HEK293T (cell line): ENCODE measurements at places on chromosomes 4 and X.

GRCh38 chr4:76074993-76075600 lies 588 bp downstream of the ART3 start:
- DNase-seq = no peak

DNA sequence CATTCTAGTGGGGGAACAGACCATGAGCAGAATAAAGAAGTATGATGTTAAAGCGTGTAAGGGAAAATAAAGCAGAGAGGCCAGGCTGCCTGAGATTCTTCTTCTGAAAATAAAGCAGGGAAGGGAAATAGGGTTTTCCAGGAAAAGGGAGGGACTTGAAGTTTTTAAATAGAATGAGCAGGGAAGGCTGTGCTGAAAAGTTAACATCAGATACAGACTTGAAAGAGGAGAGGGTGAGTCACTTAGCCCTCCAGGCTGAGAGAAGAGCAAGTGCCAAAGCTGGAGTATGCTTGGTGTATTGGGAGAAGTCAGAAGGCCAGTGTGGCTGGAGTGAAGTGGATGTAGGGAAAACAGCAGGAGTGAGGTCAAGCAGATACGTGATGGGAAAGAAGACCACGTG lies 10.0 kb upstream of the PLK4 start:
- DNase-seq = no peak

DNA sequence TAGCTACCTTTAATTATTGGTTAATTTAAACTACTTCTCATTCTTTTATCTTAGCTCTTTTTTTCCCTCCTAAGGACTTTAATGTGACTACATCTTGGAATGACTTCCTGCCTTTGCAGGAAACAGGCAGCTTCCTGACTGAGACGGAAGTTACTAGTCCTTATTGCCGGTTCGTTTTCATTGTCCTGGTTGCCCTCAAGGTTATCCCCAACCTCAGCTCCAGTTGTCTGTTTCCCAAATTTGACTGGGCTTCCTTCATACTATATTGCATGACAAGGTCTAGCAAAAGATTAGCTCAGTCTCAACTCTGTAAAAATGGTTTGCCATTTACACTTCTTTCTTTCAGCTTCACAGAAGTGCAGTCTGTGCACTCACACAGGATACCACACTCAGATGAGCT lies 109.9 kb upstream of the DDX53 start:
- DNase-seq = no peak

DNA sequence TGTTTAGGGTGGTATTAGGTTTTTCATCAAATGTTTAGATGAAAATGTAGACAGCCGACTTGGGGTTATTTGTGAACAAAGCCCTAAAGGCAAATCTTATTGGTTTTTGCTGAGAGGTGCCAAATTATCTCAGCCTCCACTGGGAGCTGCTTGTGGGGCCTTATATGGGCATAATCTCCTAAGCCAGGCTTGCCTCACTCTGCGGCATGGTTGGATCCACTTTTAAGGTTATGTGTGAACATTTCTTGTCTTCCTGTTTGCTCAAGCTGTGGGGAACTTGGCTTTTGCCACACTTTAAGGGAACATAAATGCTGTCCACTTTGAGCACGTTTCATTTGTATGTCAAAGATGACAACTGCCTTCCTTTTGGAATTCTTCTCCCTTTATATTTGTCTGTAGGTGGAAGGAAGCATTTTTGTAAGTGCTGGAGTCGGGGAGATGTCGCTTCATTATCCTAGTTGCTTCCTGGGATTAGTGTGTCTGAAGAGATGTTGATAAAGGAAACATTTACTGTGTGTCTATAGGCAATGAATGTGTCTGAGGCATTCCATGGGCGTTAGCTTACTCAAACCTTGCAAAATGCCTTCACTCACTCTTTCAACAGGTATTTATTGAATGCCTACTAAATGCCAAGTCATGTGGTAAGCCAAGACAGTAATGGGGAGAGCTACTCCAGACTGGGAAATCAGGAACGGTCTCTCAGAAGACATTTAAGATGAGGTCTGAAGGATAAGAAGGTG lies 78.3 kb downstream of the SLC9A6 start:
- DNase-seq = no peak

- DNase-seq = no peak
Observed at GRCh38 chrX:14506866-14507265, 22.5 kb upstream of the GLRA2 start.

DNA sequence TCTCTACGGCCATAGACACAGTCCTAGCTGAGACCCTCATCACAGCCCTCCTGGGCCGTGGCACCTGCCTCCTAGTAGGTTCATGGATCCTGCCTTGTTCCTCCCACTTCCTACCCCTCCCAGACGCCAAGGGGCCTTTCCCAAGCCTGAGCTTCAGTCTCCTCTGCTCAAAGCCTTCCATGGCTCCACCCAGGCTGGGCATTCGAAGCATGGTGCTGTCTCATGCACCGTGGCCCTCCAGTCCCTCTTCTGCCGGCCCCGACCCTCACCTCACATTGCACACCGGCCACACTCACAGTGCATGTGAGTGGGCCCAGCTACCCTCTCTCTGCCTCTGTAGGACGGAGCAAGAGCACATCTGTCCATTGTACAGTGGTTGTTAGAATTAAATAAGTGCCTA lies 21.7 kb upstream of the KIAA0232 start:
- no peak for DNase-seq

DNA sequence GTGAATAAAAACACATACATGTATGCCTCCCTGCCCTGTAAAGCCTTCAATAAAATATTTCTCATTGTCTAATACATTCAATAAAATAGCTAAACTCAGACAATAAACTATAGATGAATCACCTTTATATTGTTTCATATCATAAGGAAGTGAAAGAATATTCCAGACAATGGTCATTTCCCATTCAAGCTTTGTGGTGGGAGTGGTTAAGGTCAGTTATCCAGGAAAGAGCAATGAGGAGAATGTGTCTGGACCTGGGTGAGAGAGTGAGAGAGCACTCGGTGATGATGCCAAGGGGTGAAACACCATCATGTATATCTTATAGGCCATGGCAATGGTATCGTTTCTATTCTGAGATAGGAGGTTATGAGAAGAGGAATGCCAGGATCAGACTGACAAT lies 197.8 kb downstream of the PDHA2 start:
- DNase-seq = no peak

GRCh38 chrX:115330498-115331168 lies 41.1 kb downstream of the LUZP4 start:
- peak; percentile 80 for DNase-seq

DNA sequence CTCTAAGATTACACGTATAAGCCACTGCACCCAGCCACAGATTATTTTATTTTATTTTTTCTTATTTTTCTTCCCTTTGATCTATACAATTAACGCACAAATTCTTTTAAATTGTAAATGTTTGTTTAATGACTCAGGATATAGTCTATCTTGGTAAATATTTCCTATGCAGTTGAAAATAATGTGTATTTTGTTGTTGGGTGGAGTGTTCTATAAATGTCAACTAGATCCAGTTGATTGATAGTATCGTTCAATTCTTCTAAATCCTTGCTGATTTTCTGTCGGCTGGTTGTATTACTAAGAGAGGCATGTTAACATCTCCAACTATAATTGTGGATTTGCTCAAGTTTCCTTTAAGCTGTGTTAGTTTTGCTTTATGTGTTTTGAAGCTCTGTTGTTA lies 92.0 kb downstream of the TRAPPC11 start:
- no peak for DNase-seq

DNA sequence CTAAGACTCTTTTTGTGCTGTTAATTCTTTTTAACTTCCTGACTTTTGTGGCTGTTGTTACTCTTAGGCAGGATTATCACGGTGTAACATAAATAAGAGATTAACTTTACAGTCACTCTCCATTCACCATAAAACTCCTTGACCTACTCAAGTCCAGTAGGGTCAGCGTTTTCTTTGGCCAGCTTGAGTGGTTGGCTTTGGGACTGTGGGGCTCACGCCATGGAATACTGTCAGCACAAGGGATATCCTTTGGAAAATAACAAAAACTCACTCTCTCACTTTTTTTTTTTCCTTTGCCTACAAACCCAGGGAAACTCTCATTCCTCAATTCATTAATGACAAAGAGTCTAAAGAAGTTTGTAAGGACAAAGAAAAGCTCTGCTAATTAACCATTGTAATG lies 89.4 kb upstream of the TLL1 start:
- DNase-seq = no peak

- DNase-seq = no peak
Observed at GRCh38 chr4:43352859-43353258, 460.3 kb downstream of the GRXCR1 start.

GRCh38 chr4:124449881-124450280 lies 262.7 kb downstream of the ANKRD50 start:
- no peak for DNase-seq

DNA sequence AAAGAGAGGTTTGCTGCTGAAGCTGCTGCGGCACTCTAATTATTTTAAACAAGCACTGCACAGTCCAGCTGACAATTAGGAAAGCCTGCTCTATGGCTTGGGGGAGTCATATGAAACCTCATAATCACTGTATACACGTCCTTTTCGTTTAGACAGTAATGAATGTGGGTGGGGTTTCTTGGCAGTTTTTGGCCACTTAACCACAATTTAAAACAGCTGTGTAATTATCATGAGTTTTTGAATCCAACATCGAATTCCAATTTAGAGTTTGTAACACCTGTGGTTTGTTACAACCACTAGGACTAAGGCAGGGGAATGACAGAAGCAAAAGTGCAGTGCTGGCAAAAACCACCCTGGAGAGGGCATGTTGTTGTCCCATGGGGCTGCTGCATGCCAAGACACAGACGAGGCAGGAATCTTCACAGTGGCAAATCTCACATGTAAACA lies 99.5 kb downstream of the CXXC4 start:
- DNase-seq = no peak

- DNase-seq = no peak
Observed at GRCh38 chr4:80173841-80174240, 23.5 kb upstream of the PRDM8 start.

GRCh38 chr4:13985837-13986236 lies 358.3 kb upstream of the BOD1L1 start:
- no peak for DNase-seq

GRCh38 chr4:68658672-68659071 lies 11.8 kb downstream of the UGT2B15 start:
- no peak for DNase-seq

- DNase-seq = no peak
Observed at GRCh38 chrX:39957816-39958566, 139.8 kb downstream of the BCOR start.

DNA sequence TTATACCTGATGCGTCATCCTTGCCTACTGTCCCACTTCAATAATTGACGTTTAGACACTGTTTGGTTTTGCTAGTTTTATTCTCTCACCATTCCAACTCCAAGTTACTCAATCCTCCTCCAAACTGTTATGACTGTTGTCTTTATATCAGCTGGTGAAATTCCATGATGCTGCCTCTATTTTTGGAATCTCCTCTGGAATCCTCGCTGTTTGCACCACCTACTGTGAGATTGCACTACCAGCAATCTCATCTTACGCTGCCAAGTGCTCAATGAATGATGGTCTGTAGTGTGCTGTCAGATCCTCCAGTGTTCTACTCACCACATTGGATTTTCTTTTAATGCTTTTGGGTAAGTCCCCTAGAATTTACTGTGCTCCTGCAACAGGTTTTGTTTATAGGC lies 13.2 kb upstream of the PCDH18 start:
- DNase-seq = peak; percentile 52

DNA sequence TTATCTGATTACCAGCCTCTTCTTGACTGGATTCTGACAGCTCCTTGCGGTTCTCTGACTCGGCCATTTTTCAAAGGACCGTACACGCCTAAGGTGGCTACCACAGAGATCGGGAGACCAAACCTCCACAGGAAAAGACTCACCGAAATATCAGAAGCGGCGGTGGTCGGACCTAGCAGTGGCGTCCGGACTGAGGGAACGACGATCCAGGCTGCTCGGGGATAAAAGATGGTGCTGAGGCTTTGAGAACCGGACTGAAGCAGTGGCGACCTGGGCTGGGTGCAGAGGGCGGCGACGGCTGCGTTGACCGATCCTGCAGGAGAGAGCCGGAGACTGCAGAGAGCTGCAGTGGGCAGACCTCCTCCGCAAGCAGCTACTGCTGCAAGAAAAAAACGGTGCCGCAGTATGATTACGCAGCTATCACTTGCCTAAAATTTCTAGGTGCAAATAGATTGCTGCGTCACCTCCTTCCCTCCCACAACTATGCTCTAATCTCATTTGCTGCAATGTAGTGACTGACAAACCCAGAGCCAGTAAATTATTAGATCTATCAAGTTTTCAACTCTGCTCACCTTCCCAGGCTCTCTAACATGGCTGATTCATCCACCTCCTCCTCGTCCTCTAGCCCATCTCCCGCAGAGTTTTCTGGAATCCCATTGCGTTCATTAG lies at the start of gene NAP1L2:
Gene NAP1L2 (minus strand): TSS at position 426 of the 669 bp plus-strand sequence. CDS start 359 bp downstream, at position 67.
- DNase-seq = peak; percentile 42

DNA sequence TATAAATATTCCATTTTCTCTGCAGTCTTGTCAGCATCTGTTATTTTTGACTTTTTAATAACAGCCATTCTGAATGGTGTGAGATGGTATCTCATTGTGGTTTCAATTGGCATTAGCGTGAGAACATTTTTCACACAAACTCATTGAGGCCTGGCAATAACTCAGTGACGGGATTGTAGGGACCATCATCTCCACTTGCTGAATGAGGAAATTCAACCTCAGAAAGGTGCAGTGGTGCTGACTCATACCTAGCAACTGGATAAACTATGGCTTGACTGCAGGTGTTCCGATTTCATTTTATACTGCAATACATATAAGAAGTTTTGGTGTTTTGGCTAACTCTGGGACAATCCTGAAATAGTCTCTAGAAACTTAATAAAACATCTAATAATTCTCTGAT lies 88.3 kb upstream of the DDIT4L start:
- no peak for DNase-seq

DNA sequence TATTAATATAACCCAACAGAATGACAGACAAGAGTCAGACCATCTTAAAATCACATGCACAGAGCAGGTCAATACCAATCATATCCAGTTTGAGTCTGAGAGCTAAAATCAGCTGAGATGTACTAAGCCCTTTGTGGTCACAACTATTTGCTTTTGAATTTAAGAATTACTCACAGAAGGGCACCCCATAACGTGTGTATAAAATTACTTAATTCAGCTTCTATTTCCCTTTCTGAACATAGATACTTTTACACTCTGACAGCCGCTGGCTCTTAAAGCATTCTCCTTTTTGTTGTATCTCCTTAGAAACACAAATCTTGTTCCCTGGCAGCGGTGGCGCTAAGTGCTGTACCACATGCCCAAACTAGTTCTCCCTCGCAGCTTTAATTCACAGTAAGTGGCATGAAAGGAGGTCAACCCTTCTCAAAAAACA lies 14.8 kb upstream of the PPARGC1A start:
- no peak for DNase-seq

- no peak for DNase-seq
Observed at GRCh38 chr4:145168581-145169187, 11.7 kb downstream of the OTUD4 start.
